Activated naive CD8-positive, alpha-beta T cell treated with anti-CD3 and anti-CD28 coated beads for 36 hours (primary cell): ENCODE measurements at places on chromosomes 13 and 19.

- DNase-seq, result peak; percentile 83
Observed at GRCh38 chr19:11339254-11340098, at the start of gene RAB3D. RAB3D (minus strand) TSS chr19:11339657; CDS start chr19:11337399, 2,258 bp downstream.

DNA sequence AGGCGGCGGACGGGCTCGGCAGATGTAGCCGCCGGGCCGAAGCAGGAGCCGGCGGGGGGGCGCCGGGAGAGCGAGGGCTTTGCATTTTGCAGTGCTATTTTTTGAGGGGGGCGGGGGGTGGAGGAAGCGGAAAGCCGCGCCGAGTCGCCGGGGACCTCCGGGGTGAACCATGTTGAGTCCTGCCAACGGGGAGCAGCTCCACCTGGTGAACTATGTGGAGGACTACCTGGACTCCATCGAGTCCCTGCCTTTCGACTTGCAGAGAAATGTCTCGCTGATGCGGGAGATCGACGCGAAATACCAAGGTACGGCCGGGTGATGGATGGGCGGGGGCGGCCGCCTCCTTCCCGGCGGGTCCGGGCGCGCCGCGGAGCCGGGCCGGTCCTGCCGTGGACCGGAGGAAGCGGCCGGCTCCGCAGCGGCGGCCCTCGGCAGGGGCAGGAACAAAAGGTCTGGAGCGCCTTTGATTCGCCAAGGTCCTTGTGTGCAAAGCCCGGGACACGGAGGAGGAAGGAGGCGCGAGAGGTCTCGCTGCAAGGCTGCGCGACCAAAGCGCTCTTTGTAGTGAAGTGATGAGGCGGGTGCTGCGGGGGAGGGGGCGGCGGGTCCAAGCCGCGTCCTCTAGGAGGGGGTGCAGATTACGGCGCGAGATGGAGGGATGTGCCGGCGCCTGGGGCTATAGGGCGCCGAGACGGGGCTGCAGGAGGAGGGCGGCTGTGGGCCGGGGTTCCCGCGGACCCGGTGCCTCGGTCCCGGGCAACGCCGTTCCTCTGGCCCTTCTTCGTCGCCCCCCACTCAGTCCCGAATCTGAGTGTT is 689 bp downstream of the ING1 start:
- DNase-seq, result peak; percentile 65

- DNase-seq, result no peak
Observed at GRCh38 chr19:4897146-4897545, 5.5 kb downstream of the ARRDC5 start.

DNA sequence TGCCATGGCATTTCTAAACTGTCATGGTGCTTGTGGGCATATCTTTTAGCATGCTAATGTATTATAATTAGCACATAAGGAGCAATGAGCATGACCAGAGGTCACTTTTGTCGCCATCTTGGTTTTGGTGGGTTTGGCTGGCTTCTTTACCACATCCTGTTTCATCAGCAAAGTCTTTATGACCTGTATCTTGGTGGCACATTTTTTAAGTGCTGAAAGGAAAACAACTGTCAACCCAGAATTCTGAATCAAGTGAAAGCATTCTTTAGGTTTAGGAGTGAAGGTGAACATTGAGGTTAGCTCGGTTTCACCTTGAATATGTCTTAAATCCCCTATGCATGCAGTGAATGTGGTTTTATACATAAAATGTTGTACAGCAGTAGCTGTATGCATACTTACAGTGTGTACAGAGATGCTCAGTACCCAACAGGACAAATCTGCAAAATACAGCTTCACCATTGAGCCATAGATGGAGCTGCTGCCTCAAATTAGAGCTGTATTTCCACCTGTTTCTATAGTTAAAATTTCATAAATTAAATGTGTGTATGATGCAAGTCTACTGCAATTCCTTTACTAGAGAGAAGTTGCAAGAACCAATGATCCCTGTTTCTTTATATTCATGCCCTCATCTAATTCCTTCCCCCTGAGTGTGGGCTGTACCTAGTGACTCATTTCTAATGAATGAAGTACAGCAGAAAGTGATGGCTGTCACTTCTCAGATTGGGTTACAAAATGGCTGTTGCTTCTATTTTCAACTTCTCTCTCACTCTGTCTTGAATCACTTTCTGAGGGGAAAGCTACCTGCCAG is 25.2 kb upstream of the IGSF23 start:
- no peak for DNase-seq

DNA sequence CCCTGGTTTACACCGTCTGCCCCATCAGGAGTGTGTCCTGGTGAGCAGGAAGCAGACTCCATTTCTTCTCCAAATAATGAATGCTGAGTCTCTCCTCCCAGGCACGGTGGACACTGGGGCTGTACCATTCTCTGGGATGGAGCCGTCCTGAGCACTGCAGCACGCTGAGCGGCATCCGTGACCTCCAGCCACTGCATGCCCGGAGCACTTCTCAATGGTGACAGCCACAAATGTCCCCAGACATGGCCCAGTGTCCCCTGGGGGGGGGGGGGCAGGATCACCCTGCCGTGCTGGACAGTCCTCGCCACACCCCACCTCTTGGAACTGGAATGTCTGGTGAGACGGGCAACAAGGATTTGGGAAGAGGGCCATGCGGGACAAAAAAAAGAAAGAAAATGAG is 37.4 kb downstream of the GNG7 start:
- DNase-seq, result no peak

DNA sequence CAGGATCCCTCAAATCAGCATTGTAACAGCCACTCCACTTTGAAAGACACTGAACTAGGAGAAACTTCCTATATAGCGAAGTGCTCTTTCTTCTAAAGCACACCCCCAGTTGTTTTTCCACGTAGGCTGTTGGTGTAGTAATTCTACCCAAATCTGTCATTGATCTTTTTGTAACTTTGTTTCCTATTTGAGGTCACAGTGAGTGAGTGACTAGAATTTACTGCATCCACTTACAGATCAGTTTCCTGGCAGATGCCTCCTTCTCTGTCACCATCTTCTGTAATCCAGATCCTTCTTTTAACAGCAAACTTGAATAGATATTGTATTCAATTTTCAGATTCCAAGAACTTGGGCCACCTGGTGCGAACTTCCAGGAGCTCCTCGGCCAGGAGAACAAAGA is 15.3 kb downstream of the ZAR1L start:
- DNase-seq, result no peak

DNA sequence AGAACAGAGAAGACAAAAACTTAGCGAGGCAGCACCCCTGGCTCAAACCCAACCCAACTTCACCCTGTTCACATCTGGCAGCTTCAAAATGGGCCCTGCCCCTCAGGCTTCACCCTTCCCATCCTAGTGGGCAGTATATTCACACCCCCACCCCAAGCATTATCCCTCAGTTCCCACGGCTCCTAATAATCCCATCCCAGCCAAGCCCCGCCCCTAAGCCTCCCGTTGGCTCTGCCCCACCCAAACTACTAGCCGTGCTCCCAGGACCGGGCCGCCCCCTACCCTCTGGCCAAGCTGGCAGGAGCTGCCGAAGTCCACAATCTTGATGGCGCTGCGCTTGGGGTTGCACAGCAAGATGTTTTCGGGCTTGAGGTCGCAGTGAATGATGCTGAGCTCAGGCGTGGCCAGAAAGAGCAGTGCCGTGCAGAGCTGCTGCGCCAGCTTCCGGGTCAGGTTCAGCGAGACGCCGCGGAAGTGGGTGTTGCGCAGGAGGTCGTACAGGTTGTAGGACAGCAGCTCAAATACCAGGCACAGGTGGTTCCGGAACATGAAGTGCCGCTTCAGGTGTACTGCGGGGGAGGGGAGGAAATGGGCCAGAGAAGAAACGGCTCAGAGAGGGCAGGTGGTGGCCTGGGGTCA is 5.8 kb downstream of the DYRK1B start:
- no peak for DNase-seq

GRCh38 chr19:33950091-33950750 is 153.6 kb downstream of the KCTD15 start:
- no peak for DNase-seq

DNA sequence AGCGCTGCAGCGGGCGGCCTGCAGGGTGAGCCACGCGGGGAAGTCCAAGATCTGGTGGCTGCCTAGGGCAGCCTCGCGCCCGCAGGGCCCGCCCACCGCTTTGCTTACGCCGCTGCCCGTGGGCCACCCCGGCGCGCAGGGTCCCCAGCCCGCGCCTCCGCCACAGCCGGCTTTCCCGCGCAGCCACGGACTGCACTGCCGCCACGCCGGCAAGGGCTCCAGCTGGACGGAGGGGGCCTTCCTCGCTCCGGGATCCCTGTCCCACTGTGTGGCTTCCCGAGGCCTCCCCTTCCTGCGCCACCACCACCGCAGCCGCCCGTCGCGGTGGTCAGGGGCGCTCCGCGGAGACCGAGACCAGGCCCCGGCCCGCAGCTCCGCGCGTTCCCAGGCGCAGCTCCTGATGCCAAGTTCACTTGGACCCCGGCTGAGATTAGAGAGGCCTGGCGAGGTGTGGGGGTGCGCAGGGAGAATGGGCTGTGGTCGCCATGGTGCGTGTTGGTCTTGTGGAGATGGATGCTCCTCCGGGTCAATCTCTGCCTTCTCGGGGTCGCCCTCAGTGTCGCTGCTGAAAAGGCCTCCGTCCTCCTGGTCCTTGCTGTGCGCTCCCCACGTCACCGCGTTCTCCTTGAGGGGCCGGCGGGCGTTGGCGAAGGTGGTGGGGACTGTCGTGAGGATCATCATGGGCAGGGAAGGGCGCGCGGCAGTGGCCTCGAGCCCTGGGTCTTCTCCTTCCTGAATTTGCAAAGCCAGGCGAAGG is 17.9 kb upstream of the RNF17 start:
- DNase-seq, result no peak

- DNase-seq, result no peak
Observed at GRCh38 chr19:48735031-48735615, 5.3 kb downstream of the RASIP1 start.

DNA sequence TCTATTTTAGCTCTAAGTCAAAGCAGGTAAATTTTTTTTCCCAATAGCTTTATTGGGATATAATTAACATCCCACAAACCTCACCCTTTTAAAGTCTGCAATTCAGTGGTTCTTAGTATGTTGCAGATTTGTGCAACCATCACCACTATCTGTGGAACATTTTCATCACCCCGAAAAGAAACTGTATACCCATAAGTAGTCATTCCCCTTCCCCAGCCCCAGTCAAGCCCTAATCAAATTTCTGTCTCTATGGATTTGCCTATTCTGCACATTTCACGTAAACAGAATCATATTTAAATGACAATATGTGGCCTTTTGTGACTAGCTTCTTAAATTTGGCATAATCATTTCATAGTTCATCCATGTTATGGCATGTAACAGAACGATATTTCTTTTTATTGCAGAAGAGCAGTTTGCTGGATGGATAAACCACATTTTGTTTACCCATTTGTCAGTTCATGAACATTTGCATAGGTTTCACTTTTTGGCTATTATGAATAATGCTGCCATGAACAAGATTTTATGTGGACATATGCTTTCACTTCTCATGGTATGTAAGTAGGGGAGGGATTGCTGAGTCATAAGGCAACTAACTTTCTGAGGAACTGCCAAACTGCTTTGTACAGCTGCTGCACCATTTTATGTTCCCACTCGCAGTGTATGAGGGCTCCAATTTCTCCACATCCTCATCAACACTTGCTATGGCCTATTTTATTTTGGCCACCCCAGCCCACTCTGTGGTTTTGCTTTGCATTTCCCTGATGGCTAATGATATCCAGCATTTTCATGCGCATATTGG is 10.9 kb downstream of the SLC46A3 start:
- DNase-seq, result no peak

- DNase-seq, result no peak
Observed at GRCh38 chr19:29881386-29881785, 60.7 kb upstream of the URI1 start.
